Sciatic nerve (tissue), 2 donors: ENCODE measurements at places on chromosomes 5 and 9.

GRCh38 chr9:134217431-134218210 lies 53.3 kb upstream of the RNU6ATAC start:
- peak; percentile 52 for DNase-seq

DNA sequence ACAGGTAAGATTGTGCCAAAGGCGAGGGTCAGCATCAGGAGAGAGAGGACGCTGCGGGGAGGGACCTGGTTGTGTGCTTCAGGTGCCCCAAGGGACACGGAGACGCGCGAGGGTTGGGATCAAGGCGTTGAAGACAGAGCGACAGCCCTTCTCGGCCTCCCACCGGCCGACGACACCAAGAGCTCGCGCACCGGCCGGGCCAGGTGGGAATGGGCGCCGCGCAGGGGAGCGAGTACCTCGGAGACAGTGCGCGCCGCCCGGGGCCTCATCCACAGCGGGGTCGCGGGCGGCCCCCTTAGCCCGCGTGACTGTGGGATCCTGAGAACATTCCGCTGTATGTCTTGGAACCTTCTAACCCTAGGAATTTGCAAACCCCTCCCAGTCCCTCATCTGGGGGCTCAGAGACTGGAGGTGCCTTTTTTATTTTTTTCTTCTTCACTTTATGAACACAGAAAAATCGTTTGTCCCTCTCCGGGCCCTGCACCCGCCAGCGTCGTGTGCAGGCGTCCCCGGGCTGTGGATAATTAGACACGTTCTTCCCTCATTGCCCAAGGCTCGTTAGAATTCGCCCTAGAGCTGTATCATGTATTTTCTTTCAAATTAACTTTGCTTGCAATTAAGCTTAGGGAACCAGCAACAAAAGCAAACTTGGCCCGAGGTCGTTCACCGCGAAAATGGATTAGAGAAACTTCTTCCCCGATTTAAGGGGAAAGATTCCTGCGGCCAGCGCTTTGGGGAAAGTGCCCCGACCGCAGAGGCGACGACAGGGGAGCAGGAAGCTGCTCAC lies 4.8 kb downstream of the FOXE1 start:
- DNase-seq, result no peak

GRCh38 chr5:53568871-53569270 lies 8.4 kb downstream of the NDUFS4 start:
- no peak for DNase-seq

GRCh38 chr9:98173181-98173580 lies 19.3 kb downstream of the CORO2A start:
- peak; percentile 17 for DNase-seq
